Osteocyte (in vitro differentiated cells): ENCODE measurements at places on chromosomes 3 and 15. TPM values are rescaled to one million over a fixed set of nuclear protein-coding genes. Genes with fewer than 3 reads are reported as not detected.

Gene CPNE9
- 0.26 TPM in 1 of 2 replicates, not detected in the other for total RNA-seq

Gene CDCP1
- 2.3 and 2.7 TPM in 2 replicates for total RNA-seq

DNA sequence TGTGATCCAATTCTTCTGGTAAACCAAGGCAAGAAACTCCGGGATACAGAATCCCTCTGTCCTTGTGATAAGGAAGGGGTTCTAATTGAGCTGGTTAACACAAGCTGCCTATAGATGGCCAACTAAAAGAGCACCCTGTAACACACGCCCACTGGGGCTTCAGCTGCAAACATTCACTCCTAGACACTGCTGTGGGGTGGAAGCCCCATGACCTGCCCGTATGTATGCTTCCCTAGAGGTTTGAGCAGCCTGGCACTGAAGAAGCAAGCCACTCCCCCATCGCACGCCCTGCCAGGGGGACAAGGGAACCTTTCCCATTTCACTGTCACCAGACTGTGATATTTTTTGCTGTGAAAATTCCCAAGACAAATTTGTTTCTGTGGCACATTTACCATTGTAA, 516.9 kb upstream of the GOLIM4 start:
- DNase-seq: no peak
- H3K36me3 ChIP-seq: no peaks in the 10 kb centered on the region
- no peak overlapping the region for H3K4me3 ChIP-seq
- no peaks in the 10 kb centered on the region for H3K27me3 ChIP-seq
- peaks cover 28% of the 10 kb centered on the region for H3K4me1 ChIP-seq

DNA sequence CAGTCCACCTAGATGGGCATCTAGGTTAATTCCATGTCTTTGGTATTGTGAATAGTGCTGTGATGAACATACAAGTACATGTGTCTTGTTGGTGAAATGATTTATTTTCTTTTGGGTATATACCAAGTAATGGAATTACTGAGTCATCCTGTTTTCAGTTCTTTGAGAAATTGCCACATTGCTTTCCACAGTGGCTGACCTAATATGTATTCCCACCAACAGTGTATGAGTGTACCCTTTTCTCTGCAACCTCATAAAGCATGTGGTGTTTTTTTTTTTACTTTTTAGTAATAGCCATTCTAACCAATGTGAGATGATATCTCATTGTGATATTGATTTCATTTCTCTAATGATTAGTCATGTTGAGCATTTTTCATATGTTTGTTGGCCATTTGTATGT, 86.0 kb upstream of the NDN start:
- H3K27ac ChIP-seq: no peak overlapping the region
- H3K4me3 ChIP-seq: no peak overlapping the region
- H3K4me1 ChIP-seq: no peaks in the 10 kb centered on the region
- no peaks in the 10 kb centered on the region for H3K27me3 ChIP-seq
- H3K36me3 ChIP-seq: no peaks in the 10 kb centered on the region
- no peak for DNase-seq

DNA sequence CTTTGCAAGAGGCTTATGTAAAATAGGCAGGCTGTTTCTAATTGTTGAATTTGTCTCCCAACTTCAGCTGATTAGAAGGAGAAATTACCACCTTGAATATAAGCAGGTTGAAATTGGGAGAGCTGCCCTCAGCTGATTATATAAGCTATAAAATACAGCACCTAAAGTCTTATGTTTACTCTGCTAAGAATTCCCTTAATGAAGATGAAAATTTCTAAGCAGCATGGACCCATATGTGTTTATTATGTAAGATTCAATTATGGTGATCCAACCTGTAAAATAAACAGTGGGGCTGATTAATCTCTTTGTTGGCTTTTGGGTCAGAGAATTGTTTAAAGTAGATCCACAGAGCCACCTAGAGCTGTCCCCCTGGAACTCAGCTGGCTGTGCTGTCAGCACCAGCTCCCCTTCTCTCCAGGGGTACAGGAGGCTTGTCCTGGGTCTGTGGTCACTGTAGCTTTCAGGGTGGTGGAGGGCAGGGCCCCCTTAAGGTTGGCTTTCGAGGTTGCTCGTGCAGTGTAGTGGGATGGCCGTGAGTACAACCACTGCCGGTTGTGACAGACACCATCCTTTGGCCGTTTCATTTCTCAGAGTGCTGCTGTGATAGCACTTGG, 9.5 kb downstream of the SLCO3A1 start:
- peaks cover 2% of the 10 kb centered on the region for H3K27me3 ChIP-seq
- no peak overlapping the region for H3K27ac ChIP-seq
- no peak overlapping the region for H3K4me3 ChIP-seq
- H3K4me1 ChIP-seq: no peaks in the 10 kb centered on the region

GRCh38 chr15:50854601-50855490, 53.6 kb upstream of the AP4E1 start:
- no peak overlapping the region for H3K4me3 ChIP-seq
- H3K27ac ChIP-seq: no peak overlapping the region
- no peak for DNase-seq
- H3K36me3 ChIP-seq: no peaks in the 10 kb centered on the region

DNA sequence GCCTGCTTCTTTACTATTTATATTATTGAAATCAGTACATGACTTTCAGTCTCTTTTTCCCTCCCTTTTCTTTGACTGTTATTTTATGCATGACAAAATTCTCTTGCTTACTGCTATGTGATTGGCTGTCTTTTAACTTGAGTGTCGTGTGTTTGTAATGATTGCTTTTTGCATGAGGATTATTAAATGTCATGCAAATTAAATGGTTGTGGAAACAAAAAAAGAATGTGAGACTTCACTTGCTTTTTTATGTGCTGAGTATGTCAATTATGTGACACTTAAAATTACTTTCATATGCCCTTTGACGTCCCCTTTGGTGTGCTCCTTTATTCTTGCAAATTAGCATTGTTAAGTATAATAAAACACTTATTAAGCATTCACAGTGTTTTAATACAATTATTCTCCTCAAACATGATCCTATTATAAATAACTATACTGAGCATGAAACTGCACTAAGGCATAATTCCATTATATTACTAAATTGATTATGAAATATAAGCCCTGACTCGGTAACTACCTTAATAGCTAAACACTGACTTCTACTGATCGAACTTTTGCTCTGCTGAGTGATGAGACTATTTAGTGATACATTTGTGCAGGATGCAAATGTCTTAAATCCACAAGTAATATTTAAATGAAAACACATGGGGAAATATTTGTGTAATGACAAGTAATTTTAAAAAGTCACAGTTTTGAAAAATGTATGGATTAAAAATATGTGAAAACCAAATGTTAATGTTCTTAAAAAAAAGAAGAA, 401.7 kb downstream of the NLGN1 start:
- peaks cover 10% of the 10 kb centered on the region for H3K4me1 ChIP-seq
- DNase-seq: no peak
- no peak overlapping the region for H3K27ac ChIP-seq
- H3K36me3 ChIP-seq: no peaks in the 10 kb centered on the region

GRCh38 chr3:37590328-37591079, 271.2 kb upstream of the CTDSPL start:
- DNase-seq: no peak
- no peaks in the 10 kb centered on the region for H3K27me3 ChIP-seq
- H3K4me3 ChIP-seq: no peak overlapping the region
- H3K4me1 ChIP-seq: peaks cover 9% of the 10 kb centered on the region
